Cerebellar nuclear complex (tissue), 1 donor: ENCODE measurements at places on chromosomes 11 and 22.

DNA sequence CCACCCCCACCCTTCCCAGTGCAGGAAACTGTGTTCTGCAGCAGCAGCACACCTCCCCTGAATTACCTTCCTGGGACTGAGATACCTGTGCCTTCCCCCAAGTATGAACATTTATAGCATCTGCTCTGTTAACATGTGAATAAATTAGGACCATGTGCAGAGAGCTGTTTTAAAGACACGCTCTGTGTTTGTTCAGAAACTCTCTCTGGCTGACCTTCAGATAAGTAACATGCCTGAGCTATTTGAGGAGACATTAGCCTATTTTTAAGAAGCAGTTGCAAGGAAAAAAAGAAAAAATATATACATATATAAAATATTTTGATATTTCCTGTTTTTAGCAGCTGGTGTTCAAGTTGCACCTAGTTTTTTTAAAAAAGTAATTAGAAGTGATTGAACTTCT is 5.4 kb downstream of the NAV2 start:
- no peak for DNase-seq

GRCh38 chr22:19509923-19510322 is 14.3 kb downstream of the CLDN5 start:
- no peak for DNase-seq

DNA sequence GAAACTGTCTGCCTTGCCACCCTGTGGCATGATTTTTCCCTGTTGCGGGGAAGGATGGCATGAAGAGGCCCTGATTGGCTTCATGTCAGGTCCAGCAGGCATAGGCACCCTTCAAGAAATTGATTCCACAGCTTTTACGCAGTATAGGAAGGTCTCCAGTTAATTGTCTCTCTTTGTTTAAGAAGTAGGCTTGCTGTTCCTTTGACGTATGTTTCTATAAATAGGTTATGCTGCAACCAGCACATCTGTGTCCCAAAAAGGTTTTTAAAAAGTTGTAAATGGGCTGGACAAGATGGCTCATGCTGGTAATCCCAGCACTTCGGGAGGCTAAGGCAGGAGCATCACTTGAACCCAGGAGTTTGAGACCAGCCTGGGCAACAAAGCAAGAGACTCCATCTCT is 62.6 kb downstream of the CD6 start:
- DNase-seq, result no peak

GRCh38 chr11:18479063-18479462 is 23.4 kb downstream of the LDHAL6A start:
- no peak for DNase-seq

DNA sequence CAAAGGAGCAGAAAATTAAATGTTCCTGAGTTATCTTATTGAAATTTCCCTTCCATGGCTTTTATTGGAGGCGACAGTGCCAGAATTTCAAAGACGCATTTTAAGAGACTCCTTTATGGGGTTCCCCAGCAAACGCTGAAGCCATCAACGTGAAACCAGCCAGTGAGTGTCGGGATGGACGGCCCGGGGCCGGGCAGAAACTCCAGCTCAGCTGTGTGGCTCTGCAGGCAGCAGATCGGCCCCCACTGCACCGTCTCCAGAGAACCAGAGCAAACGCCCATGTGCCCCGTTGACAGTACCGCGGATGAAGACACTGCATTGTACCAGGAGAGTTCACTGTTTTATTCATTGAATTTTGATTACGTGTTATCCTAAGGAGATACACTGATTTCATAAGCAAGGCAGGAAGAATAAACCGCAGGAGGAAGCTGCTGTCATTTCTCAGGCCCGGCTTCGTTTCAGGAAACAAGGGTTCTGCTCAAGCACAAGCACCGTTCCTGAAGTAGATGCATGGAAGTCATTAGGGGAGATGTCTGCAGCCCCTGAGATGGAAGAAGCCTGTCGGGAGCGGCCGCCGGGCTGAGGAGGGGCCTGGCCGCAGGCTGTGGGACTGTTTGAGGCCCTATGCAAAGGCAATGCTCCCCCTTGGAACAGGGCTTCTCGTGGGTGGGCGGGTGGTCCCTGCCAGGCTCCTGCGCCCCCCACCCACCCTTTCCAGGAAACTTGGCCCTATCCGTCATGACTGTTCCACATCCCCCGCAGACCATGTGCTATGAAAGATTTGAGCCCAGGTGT is 639.7 kb downstream of the TBC1D22A start:
- DNase-seq, result no peak

GRCh38 chr11:36751335-36751781 is 153.3 kb upstream of the RAG2 start:
- DNase-seq, result no peak

- no peak for DNase-seq
Measured at GRCh38 chr22:44331881-44332714, 19.3 kb upstream of the SHISAL1 start.

GRCh38 chr11:18452927-18453326 is 2.7 kb upstream of the LDHAL6A start:
- DNase-seq, result no peak

DNA sequence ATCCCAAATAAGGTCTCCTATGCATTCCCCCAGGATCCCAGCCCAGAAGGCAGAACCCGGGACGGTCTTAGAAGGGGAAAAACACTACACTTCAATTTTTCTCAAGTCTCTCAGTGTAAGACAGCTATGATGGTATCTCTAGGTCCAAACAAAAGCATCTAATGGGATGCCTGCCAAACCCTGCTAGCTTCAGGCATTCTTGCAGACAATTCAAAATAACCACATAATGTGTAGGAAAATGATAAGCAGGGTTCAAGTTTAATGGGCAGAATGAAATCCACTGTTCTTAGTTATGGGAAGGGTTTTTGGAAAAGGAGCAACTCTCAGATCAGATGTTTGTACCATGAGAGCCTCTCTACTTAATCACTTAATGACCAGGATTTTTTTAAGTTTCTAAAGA is 119.8 kb upstream of the ANO1 start:
- no peak for DNase-seq

GRCh38 chr11:28195449-28195848 is 87.3 kb downstream of the METTL15 start:
- no peak for DNase-seq

DNA sequence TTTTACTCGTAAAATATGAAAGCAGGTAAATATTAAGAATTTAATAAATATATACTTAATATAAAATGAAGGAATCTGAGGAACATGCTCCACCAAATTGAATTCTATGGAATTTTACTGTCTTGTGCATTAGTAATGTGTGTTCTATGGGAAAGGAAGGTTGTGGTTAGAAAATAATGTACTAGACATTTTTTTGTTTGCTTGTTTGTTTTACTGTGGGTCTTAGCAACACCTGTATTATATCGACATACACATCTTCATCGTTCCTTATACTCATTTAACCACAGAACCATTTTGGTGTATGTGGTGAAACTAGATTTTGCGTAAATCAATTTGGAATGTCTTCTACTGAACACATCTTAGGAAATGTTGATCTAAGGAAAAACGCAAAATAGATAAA is 114.1 kb upstream of the MTMR2 start:
- no peak for DNase-seq

- DNase-seq, result no peak
Measured at GRCh38 chr22:30238661-30239487, 7.7 kb downstream of the LIF start.

- no peak for DNase-seq
Measured at GRCh38 chr11:106156290-106156937, 79.0 kb downstream of the AASDHPPT start.

GRCh38 chr22:44025171-44026065 is 1.3 kb downstream of the PARVB start:
- DNase-seq, result no peak

DNA sequence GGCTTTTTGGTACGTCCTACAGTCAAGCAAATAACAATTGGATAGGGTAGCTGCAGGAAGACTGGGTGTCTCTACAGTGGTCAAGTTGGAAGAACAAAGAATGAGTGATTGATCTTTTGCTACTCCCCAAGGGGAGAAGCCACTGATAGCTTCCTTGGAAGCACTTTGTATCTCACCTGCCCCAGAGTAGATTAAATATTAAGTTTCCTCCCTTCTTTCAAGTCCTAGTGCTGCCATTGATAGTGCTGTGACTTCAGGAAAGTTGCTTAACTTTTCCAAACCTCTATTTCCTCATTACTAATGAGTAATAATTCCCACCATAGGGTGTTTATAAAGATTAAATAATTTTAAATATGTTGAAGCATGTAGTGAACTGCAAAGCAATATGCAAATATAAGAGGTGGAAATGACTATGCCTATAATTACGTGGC is 35.6 kb upstream of the EHF start:
- DNase-seq, result no peak

GRCh38 chr11:44324222-44324621 is 14.3 kb upstream of the ALX4 start:
- DNase-seq, result no peak

GRCh38 chr22:22827187-22827939 is 60.3 kb upstream of the IGLL5 start:
- no peak for DNase-seq

GRCh38 chr22:21666786-21667185 is 974 bp downstream of the PPIL2 start:
- DNase-seq, result no peak

DNA sequence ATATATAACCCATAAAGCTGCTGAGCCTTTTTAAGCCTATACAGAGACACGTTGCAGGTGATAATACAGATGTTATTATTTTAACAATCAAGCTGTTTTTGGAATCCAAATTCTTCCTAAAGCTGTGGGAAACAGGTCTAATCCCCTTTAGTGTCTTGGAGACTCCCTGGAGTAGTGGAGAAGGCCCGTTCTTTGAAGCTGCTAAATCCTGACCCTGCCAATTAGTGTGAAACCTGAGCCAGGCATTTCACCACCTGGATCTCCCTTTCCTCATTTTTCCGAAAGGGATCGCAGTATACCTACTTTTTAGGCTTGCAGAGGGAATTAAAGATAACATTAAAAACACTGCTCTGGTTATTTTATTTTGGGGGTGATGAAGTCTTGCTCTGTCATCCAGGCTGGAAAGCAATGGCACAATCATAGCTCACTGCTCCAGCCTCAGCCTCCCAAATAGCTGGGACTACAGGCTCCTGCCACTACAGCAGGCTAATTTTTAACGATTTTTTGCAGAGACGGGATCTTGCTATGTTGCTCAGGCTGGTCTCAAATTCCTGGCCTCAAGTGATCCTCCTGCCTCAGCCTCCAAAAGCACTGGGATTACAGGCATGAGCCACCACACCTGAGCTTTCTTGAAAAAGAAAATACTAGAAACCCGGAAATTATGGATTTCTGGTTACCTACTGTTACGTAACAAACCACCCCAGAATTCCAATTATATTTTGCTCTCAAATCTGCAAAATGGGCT is 1.7 kb upstream of the EIF4ENIF1 start:
- DNase-seq, result no peak

DNA sequence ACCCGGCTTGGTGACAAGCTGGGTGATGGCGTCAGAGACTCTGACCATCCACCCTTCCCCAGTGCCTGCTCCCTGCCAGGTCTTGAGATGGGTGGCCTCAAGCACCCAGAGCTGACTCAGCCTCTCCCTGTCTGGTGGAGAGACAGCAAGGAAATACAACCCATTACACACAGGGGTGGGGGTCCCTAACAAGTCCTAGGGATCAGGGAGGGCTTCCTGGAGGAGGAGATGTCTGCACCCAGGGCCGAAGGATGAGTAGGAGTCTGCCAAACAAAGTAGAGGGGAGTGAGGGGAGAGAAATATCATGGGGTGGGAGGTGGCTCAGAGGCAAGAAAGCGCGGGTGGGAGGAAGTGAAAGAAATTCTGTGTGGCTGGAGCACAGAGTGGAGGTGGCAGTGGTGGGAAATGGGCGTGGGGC is 6.8 kb downstream of the MAFF start:
- DNase-seq, result no peak

DNA sequence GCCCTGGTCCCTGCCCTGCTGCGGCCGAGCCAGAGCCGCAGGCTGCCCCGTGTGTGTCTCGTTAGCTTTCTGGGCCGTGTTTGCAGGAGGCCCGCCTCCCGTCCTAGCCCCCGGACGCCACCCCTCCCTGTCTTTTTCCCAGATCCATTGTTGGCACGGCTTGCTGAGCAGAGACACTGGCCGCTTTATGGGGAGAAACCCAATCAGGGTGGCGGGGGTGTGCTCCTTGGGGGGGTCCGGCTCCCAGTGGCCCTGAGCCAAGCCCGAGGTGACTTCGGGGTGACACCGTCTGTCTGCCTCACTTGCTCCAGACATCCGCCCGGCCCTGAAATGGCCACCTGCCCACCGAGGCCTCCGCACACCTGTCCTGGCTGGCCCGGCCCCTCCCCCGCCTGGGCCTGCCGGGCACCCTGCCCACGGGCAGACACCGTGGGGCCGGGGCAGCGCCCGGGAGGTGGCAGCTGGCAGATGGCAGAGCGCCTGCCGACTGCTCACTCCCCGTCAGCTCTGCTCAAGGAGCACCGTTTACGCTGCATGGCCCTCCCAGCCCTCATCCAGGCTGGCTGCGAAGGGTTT is 43.1 kb upstream of the PPARA start:
- no peak for DNase-seq

DNA sequence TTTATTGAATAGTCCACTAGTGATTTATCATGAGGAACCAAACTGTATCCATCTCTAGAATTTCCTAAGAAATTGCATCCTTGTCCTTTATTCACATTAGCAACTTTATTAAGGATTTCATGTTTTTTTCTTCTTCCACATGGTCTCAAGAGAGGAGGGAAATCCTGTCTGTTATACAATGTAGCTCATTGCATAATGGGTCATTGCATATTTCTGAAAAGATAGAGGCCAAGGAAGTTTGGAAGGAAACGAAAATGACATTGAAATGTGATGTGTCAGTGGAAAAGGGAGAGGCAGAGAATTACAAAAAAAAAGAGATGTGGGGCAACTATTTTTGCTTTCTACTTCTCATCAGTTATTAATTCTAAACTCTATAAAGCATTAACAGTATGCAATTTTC is 353.1 kb downstream of the METTL15 start:
- DNase-seq, result no peak

DNA sequence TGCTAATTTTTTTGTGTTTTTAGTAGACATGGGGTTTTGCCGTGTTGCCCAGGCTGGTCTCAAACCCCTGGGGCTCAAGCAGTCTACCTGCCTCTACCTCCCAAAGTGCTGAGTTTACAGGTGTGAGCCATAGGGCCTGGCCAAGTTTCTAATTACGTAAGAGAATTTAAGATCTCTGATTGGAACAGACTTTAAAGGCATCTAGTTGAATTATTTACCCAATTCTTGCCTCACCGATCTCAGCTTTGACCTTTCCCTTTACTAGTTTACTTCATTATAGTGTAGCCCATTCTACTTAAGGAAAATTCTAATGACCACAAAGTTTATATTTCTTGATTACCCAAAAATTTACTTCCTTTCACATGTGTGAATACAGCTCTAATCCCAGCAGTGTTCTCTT is 81.6 kb downstream of the YAP1 start:
- DNase-seq, result no peak

- no peak for DNase-seq
Measured at GRCh38 chr11:47235163-47235562, 13.5 kb downstream of the ACP2 start.

GRCh38 chr11:77821349-77821851 is 456 bp downstream of the AAMDC start:
- no peak for DNase-seq

GRCh38 chr22:50507421-50507990 is at the start of gene LMF2:
Gene LMF2, minus strand, starts transcription at chr22:50507702. Its CDS starts 27 bp downstream, at chr22:50507675.
- DNase-seq, result peak; percentile 89

GRCh38 chr22:23036684-23037428 is 33.5 kb upstream of the GNAZ start:
- DNase-seq, result no peak
